WTC11 (cell line): ENCODE measurements at places on chromosomes 2 and 18.

DNA sequence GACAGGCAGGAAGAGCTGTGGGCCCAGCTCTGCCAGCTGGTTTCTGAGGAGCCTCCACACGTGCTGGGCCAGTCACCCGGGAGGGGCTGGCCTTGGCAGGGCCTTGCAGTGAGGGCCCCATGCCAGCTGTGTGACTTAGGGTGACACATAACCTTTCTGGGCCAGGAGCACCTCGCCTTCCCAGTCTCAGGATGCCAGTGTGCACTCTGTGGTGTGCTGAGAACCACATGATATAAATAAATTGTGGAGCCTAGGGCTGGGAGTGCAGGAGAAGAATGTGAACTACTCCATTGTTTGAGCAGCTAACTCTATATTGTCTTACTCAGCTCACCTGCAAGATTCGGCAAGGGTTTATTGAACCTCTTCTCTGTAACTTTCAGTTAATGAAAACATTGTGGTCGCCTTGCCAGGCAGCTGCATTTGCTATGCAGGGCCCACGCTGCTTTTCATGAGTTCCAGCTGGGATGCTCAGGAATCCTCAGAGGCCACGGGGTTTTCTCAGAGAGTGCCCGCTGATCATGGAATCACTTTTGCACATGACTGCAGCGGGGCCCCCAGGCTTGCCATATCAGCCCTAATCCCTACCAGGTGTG is 222.3 kb downstream of the SH3RF3 start:
- no peak for DNase-seq

DNA sequence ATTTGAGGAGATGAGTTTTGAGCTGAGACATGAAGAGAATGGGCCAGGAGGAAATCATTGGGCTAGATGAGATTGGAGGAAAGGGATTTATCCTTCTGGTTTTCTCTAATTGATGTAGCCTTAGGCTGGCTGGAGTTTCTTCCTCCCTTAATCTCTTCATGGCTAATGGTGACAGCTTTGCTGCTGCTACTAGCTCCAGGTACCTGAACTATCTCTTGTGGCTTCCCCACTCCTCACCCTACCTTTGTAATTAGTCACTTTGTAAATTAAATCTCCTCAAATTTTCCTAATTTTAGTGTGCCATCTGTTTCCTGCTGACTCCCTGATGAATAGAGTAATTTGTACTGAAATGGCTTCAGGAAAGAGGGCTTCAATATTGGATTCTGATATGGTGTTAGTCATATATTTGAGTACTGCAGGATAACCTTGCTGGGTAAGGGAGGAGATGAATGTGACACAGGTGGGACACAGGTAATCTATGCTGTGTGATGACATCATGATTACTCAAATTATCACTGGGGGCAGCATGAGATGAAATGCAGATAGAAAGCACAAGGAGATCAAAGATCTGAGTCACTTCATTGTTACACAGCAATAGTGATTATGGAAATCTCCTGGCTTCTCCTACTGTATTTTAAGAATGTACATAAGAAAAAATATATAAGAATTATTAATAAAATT is 1134.1 kb upstream of the DDX18 start:
- no peak for DNase-seq

GRCh38 chr2:181334158-181334826 is 122.9 kb upstream of the ITGA4 start:
- DNase-seq = no peak

DNA sequence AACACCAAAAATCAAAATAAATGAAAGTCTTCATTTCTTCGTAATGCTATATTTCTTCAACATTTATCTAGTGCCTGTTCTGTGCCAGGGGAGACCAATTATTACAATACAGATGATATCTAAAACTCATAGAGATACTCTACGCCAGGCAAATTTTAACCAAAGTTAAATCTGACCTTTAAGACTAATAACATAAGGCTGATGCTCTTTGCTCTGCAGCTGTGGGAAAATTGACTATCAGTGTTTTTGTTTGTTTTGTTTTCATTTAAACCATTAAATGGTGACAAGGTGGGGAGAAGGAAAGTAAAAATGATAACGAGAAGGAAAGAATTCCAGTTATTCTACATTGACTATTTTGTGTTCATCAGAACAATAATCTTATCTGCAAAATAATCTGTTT is 406.4 kb downstream of the LRP1B start:
- no peak for DNase-seq

- no peak for DNase-seq
Measured at GRCh38 chr2:210722092-210722491, 165.7 kb downstream of the CPS1 start.

- DNase-seq = peak; percentile 69
Measured at GRCh38 chr2:69642709-69643601, 584 bp downstream of the AAK1 start.

DNA sequence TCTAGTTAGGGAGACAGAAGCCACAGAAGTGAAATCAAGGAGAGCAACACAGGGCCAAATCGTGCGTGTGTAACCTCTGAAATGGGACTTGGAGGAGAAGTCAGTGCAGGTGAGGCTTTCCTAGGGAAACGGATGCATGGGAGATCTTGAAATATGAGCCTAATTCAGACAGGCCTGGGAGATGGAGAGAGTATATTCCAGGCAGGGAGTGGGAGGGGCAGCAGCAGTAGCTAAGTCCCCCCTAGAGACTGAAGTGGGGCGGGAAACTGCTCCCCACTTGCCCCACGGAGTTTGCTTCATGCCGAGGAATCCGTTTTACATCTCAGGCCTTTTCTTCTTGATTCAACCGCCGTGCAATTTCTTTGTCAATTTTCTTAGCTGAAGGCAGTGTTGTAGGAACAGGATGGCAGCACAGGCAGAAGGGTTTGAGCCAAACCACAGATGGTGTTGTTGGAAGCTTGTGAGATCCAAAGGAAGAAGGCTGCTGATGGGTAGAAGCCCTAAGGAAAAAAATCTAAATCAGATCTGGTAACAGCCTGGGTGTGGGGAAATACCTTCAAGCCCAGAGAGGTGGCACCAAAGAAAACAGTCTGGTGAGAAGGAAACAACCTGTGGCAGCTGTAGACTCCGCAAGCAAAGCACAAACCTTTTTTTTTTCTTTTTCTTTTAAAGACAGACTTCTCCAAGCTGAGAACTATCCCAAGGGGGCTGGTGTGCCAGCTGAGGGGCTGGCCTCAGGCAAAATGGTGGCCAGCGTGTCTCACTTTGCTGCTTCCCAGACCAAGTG is 40.2 kb downstream of the EPAS1 start:
- no peak for DNase-seq

DNA sequence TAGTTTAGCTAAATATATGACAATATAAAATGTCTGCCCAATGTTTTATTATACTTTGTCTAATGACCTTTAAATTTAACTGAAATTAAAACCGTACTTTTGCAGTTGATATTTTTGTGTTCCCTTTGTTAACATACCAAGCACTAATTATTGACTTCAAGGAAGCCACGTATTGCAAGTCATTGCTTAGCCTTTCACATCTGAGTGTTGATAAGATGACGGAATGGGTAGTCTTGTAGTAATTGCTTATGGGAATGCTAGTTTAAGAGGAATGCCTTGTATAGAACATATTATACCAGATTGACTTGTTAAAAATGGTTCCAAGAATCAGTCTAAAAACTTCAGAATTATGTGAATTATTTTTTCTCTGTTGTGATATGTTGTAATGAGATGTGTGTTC is 14.0 kb upstream of the ELAC1 start:
- no peak for DNase-seq

DNA sequence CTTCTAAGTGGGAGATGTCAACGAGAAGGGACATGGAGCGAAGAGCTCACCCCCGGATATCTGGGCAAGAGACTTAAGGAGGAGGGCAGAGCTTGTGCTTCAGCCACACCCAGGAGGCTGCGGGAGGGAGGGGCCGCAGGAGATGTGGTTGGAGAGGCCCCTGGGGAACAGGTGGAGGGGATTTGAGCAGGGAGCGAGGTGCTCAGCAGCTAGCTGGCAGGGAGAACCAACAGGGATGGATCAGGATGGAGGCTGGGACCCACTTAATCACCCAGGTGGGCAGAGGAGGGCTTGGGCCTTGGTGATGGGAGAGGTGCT is 78.3 kb downstream of the MBP start:
- DNase-seq = no peak

GRCh38 chr2:43927442-43927841 is 68.3 kb downstream of the LRPPRC start:
- DNase-seq = no peak

- no peak for DNase-seq
Measured at GRCh38 chr2:8682719-8683667, 1.1 kb downstream of the ID2 start.

GRCh38 chr18:75244351-75245313 is 34.0 kb downstream of the TSHZ1 start:
- peak; percentile 64 for DNase-seq

DNA sequence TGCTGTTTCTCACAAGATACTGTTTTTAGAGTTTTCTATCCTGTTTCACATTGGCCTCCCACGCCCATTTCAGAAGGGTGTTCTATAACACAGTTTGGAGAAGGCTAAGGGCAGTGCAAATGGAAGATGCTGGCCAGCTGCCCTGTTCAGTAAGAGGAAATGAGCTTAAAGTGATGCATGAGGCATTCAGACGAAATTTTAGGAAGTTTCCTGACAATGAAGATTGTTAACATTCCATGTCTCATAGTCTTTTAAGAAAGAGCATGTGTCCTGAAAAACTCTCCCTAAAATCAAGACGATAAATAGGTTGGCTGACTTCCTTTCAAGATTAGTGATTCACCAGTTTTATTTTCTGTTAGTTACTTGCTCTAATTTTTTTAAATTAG is 484.2 kb upstream of the NRP2 start:
- no peak for DNase-seq

DNA sequence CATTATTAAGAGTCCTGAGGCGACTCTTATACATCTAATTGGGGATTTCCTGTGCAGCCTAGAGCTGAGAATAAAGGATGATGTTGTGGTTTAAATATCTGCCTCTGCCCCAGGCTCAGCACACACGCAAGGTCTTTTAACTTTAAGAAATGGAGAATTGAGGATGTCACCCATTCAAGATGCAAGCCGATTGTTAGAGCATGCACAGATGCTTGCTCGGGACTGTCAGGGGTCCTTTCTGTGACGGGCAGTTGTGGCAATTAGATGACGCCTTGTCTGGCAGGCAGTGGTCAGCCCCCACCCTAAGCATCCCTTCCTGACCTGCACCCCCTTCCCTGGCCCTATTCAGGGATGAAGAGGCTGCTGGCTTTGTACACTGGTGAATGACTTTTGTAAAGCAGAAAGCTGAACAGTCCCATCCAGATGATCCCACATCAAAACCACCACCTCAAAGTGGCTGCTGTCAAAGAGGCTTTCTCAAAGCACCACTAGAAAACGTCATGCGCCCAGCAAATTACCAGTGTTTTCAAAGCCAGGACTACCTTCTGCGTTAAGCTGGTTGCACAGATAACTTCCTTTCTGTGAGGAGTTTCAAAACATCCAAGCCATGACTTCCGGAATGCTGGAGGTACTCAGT is 23.7 kb downstream of the FAM178B start:
- DNase-seq = no peak

- DNase-seq = no peak
Measured at GRCh38 chr2:66530651-66531050, 95.7 kb downstream of the MEIS1 start.

- no peak for DNase-seq
Measured at GRCh38 chr2:125730921-125731320, 925.0 kb upstream of the GYPC start.

DNA sequence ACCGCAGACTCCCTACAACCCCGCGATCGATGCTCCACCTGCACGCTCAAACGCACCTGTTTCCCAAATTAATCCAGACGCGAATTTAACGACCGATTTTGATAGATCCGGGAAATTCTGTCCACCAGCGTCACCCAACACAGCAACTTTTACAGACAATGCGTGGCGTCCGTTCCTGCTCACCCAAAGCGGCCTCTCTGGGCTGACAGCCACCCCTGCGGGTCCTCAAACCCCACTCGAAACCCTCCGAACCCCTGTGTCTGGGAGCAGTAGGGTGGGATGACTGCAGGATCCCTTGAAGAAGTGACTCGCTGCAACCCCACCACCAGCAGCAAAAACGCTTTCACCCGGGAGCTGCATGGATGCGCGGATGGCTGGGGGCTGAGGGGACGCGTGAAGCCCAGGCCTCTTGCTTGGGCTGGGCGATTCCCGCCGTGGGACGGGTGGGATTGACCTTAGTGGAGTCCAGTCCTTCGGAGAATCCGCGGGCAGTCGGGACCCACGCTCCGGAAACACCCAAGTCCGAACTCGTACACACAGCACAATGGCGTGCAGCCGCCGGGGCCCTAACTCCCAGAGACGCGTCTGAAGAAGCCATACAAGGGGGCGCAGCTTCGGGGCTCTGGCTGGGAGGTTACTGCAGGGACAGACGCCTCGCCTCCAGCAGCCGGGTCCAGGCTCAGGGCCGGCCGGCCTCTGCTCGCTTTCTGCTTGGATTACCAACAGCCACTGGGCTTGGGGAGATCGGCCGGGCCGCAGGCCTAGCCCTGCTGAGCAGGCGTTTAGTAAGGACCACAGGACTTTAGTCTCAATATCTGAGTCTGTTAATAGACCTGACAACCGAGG is 31.1 kb upstream of the ATP6V1B1 start:
- peak; percentile 62 for DNase-seq

GRCh38 chr2:30680121-30680520 is 127.1 kb downstream of the CAPN13 start:
- DNase-seq = no peak

DNA sequence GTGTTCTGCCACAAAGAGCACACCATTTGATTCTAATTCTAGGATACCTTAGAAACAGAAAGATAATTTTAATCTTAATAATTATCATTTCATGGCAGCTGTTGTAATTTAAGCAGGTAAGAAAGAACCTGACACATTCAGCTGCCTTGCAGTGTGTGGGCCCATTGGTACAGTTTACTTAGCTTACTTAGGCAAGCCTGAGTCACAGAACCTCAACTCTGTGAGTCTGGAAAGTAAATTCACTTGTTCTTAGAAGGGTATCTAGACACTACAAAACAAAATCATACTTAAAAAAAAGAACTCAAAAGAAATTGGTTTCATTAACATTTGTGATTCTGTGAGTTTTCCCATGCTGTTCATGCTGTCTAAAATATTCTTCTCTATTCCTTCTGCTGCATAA is 956.3 kb upstream of the SLC39A10 start:
- no peak for DNase-seq

GRCh38 chr2:118823633-118824032 is 23.8 kb downstream of the EN1 start:
- no peak for DNase-seq

GRCh38 chr2:102967451-102967850 is 205.6 kb downstream of the TMEM182 start:
- DNase-seq = no peak

DNA sequence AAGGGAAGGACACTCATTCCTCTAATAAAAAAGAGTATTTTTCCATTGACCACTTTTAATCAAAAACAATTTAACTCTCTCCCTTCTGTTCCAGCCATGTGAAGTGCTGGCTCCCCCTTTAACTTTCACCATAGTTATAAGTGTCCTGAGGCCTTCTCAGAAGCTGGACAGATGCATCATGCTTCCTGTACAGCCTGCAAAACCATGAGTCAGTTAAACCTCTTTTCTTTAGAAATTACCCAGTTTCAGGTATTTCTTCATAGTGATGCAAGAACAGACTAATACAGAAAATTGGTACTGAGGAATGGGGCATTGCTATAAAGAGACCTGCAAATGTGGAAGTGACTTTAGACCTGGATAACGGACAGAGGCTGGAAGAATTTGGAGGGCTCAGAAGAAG is 643.6 kb upstream of the DDX18 start:
- DNase-seq = no peak

GRCh38 chr18:4412286-4412685 is 42.8 kb downstream of the DLGAP1 start:
- no peak for DNase-seq

- no peak for DNase-seq
Measured at GRCh38 chr18:55054021-55054990, 95.0 kb upstream of the CCDC68 start.
